ENCODE measurements at places on chromosomes 7 and 10. TPM values are rescaled to one million over a fixed set of nuclear protein-coding genes. Genes with fewer than 3 reads are reported as not detected.

Gene PODXL
- 31.1 TPM for polyA plus RNA-seq

Gene TMEM213
- 0.15 TPM for polyA plus RNA-seq

Gene CARD11
- 0.85 TPM for polyA plus RNA-seq

Gene GPR15LG
- polyA plus RNA-seq = not detected

Gene CD36
- polyA plus RNA-seq = 1,338 TPM

Gene ZNF503
- polyA plus RNA-seq = 11.5 TPM

Gene TAS2R3
- not detected for polyA plus RNA-seq

Gene BAZ1B
- 20.1 TPM for polyA plus RNA-seq

Gene LIPF
- 2,549 TPM for polyA plus RNA-seq

Gene CHST3
- polyA plus RNA-seq = 6.3 TPM

Gene OR2A12
- polyA plus RNA-seq = not detected

Gene PTER
- polyA plus RNA-seq = 4.4 TPM

Gene KCND2
- polyA plus RNA-seq = 0.05 TPM

Gene ST8SIA6
- 0.56 TPM for polyA plus RNA-seq

Gene CCDC172
- polyA plus RNA-seq = not detected

Gene EN2
- 0.05 TPM for polyA plus RNA-seq

Gene PVRIG
- 0.76 TPM for polyA plus RNA-seq

Gene CCDC136
- 1.1 TPM for polyA plus RNA-seq

Gene OGDHL
- 2.8 TPM for polyA plus RNA-seq

Gene TMEM184A
- polyA plus RNA-seq = 0.34 TPM

Gene GRM8
- 0.07 TPM for polyA plus RNA-seq
